ENCODE measurements at places on chromosomes 2 and 18. TPM values are rescaled to one million over a fixed set of nuclear protein-coding genes. Genes with fewer than 3 reads are reported as not detected.
A peak's percentile ranks its signal among the peaks of the same experiment; 100 is the strongest.

DNA sequence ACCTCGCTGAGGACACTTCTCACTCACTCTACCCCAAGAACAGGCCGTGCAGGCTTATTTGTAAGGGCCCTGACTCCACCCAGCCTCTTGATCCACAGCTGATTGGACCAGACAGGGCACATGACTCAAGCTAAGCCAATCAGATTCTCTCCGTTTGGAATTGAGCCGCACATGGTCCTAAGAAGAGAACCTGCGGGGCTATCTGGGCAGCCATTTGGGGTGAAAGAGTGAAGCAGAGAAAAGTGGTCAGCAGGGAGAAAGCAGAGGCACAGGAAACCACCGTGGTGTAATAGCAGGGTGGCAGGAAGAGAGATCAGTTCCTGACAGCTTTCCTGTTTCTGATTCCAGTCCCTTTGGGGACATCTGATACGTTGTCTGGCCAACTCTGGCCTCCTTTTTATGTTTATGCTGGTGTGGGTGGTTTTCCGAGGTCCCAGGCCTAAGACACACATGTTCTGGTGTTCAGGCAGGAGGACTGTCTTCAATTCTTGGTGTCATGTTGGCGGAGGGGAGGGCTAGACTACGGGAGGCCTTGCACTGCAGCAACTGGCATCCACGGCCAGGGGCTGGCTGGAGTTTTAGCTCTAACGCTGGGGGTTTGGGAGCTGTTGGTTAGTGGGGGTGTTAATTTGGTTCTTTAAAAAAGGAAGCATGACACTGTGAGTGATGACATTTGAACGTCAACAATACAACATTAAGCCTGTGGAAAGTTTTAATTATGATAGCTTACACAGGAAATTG lies 26.1 kb upstream of the SPTBN1 start:
- no peak for DNase-seq

DNA sequence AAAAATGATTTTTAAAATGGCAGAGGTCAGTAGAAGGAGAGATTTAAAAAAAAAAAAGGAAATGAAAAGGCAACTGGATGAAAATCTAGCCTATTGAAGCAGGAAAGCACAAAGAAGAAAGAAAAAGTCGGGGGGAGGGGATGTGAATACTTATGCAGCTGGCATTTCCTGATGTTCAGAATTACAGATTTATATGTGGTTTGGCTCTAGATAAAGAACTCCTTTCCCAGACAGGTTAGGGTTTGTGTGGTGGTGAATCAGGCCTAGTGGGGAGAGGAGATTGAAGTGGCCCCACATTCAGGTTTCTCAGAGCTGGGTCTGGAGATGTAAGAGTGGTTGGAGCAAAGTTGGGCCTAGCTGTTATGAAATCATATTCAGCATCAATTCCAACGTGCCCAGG lies 394.4 kb downstream of the FIGN start:
- DNase-seq: peak; percentile 22

- no peak for DNase-seq
Observed at GRCh38 chr18:7065736-7066135, 51.9 kb downstream of the LAMA1 start.

DNA sequence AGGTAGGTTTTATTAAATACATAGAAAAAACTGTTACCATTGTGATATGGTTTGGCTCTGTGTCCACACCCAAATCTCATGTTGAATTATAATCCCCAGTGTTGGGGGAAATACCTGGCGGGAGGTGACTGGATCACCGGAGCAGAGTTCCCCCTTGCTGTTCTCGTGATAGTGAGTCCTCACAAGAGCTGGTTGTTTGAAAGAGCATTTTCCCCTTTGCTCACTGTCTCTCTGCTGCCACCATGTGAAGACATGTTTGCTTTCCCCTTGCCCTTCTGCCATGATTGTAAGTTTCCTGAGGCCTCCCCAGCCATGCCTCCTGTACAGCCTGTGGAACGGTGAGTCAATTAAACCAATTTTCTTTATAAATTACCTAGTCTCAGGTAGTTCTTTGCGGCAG lies 352.7 kb upstream of the SLC39A10 start:
- DNase-seq: peak; percentile 17

DNA sequence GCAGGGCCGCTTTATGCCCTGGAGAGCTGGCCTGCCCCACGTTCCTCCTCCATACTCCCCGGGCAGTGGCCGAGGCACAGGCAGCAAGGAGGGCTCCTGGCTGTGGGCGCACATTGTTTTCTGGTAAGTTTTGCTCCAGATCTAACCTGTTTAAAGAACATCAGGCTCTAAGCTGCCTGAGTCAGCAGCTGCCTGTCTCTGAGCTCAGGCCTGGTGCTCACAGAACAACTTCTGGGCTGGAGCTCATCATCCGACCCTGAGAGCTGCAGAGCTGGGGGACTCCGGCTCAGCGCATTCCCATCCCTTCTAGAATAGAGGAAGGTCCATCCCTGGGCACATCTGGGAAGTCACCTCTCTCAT lies 54.5 kb upstream of the PXDN start:
- no peak for DNase-seq

DNA sequence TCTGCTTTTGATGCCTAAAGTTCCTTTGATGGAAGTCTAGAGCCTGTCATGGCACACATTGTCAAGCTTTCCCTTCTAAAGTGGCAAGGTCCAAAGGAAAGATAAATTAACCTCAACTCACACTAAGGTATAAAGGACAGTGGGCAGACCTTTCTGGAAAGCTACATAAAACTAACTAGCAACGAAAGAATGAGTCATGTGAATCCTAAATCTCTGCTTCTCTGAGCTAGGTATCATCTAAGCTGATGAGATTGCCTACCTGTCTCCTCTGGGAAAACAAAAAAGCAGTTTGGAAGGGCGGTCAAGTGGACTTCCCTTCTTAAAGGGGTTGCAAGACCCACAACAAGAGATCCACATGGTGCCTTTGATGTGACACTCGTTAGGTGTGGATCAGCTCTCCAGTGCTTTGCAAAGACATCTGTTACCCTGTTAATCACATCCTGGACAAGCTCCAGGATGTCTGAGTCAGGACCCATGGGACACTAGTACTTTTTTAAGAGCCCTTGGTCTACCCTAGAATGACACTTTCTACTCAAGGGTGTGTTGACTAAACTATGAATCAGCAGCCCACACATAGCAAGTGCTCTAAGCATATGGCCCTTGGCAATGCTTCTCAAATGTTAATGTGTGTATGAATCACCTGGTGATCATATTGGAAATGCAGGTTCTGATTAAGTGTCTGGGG lies 173.5 kb downstream of the ALK start:
- peak; percentile 41 for DNase-seq

- no peak for DNase-seq
Observed at GRCh38 chr2:147342329-147342728, 502.5 kb upstream of the ACVR2A start.

GRCh38 chr2:226683944-226684562 lies 115.6 kb downstream of the IRS1 start:
- no peak for DNase-seq

Gene AGXT
- not detected for total RNA-seq

Gene GPR35
- 0.32 TPM for total RNA-seq

Gene NAT8
- total RNA-seq: not detected

Gene CRYGC
- total RNA-seq: not detected

Gene FAM110C
- total RNA-seq: not detected

Gene ICA1L
- 4.8 TPM for total RNA-seq

Gene AFTPH
- total RNA-seq: 40.2 TPM
